ENCODE measurements at places on chromosomes 3 and 15.

DNA sequence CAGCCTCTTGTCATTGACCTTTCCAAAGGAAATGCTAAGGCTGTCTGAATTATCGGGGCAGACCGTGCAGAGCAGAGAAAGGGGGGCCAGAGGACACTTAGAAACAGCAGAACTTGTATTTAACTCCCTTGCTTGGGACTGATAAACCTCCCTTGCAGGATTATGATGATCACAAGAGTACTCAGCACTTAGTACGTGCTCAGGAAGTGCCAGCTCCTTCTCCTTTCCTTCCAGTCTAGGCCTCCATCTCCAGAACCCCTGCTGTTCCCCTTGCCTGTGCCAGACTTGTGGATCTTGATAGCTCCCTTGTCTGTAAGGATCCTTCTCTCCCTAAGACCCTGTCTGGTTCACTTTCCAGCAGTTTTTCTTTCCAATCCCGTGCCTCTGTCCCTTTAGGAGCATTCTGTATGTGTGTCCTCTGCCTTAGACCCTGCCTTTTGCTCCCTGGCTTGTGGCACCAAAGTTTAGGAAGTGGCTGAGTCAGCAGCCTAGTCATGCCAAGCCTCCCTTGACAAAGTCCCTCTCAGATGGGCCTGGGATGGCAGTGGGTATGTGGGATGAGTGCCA is 747 bp downstream of the SORD start:
- no peak for DNase-seq

DNA sequence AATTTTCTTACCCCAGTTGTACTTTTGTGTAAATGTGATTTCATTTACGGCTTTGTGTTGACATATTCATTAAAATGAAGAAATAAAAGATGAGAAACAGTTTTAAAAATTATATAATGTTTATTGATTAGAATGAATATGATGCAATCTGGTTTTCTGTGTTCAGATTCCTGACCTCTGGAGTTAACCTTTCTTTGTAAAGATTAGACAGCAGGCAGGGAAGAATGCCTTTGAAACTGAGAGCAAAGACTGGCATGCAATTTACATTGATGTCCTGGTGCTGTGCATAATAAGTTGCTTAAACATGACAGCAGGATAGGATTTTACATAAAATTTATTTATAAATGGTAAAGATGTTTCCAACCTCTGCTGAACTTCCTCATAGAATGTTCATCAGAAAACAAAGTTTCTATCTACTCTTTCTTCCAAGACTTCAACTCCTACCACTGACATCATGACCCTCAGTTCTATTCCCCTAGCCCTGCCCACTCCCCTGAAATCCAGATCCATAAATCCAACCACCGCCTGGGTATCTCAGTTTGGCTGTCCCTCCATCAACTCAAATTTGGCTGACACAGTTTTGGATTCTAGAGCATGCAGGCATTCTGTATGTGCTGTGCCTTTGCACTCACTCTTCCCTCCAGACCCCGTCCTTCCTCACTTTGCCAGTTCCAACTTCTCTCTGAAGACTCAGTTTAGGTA is 1.7 kb downstream of the HGD start:
- DNase-seq, result no peak

DNA sequence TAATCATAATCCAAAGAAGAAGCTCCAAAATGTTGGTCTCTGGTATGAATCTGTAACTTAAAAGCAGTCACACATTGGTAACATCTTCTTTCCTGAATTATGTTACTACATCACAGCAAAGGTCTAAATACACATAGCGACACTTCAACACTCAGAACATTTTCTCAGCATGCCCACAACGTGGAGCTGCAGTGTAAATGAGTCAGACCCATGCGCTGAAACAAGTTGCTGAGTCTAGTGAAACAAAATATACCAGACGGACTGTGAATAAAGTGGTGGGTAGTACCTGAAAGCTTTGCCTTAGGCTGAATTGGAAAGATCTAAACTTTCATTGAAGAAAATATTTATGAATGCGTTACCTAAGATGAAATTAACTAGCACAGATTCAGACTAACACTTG is 33.2 kb upstream of the GOLGA8B start:
- DNase-seq, result no peak

GRCh38 chr15:98754657-98755022 is 106.3 kb downstream of the IGF1R start:
- DNase-seq, result no peak

- DNase-seq, result no peak
Observed at GRCh38 chr3:119331661-119332060, 37.5 kb downstream of the ARHGAP31 start.

- DNase-seq, result peak; percentile 55
Observed at GRCh38 chr3:120561251-120562045, 34.7 kb upstream of the NDUFB4 start.

- DNase-seq, result no peak
Observed at GRCh38 chr3:169218314-169218983, 445.1 kb downstream of the MECOM start.

GRCh38 chr3:185979721-185980121 is 41.9 kb upstream of the TRA2B start:
- no peak for DNase-seq

DNA sequence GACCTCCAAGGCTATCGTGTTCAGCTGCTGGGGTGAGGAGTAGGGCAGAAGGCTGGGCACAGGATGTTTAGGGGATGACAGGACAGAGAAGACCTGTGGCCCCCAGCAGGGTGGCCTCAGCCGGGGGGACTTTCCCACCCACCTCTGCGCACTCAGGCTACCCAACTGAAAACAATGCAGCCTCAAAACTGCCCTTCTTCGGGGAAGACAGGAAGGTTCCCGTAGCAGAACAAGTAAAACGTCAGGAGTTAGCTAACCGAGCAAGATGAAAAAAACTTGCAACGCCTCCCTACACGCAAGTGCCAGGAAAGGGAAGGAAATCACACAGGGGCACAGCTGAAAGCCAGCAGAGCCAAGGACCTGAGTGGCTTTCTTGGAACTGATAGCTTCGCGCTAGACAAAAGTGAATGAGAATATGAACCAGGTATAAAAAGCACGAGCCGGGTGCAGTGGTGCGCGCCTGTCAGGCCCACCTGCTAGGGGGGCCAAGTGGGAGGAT is 38.4 kb upstream of the FURIN start:
- no peak for DNase-seq

- no peak for DNase-seq
Observed at GRCh38 chr3:105355408-105356061, 11.2 kb upstream of the ALCAM start.

GRCh38 chr15:101275018-101275417 is 2.3 kb downstream of the SELENOS start:
- DNase-seq, result no peak

GRCh38 chr15:69132977-69133861 is 27.2 kb upstream of the GLCE start:
- no peak for DNase-seq

- no peak for DNase-seq
Observed at GRCh38 chr15:60020736-60021135, 16.6 kb downstream of the FOXB1 start.

- DNase-seq, result no peak
Observed at GRCh38 chr3:46006238-46007032, 10.8 kb upstream of the FYCO1 start.

- DNase-seq, result no peak
Observed at GRCh38 chr15:33200903-33201302, 6.4 kb upstream of the FMN1 start.

DNA sequence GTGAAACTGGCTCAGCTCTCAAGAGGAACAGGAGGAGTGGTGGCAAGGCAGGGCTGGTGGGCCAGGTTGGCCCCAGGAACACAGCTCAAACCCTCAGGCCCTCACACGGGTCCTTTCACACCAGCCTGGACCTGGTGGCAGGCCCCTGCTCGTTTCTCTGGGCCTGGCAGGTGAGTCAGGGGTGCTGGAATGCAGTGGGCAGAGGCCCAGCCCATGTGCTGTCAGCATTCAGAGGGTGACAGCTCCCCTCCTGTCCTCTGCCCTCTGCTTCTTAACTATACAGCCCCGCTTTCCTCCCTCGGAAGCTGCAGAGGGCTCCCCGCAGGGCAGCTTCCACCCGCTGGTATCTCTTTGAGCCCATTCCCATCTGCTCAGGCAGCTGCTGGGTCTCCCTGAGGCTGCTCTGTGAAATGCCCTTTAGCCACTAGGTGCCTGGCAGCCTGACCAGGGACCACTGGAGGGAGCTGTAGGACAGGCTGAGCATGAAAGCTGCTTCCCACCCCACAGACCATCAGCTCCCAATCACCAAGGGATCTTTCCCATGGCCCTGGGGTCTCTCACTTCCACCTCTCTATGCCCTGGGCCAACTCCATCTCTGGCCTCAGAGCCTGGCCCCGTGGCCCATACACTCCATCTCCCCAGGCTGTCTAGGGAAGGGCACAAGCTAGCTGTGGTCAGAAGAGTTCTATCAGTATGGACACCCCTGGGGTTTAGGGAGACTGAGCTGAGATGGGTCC is 24.8 kb downstream of the SHF start:
- no peak for DNase-seq

- DNase-seq, result no peak
Observed at GRCh38 chr3:23490459-23490858, 287.3 kb downstream of the UBE2E2 start.

GRCh38 chr3:37688756-37689155 is 172.9 kb upstream of the CTDSPL start:
- DNase-seq, result no peak

GRCh38 chr3:4492208-4493013 is 737 bp upstream of the ITPR1 start:
- DNase-seq, result peak; percentile 49

DNA sequence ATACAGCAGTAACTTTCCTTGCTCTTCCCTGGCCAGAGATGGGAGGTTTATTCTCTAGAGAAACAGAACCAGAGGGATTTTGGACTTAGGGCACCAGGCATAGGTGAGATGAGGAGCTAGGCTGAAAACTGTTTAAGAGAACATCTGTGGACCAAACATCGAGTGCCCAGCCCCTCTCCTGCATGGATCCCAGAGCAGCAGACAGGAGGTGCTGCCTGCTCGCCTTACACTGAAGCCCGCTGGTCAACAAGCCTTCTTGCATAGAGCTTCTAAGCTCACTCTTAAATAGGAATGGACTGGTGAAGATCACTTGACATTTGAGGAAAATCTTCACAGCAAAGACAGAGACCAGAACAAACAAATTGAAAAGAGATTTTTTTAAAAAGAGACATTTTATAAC is 41.2 kb downstream of the PARP15 start:
- no peak for DNase-seq

DNA sequence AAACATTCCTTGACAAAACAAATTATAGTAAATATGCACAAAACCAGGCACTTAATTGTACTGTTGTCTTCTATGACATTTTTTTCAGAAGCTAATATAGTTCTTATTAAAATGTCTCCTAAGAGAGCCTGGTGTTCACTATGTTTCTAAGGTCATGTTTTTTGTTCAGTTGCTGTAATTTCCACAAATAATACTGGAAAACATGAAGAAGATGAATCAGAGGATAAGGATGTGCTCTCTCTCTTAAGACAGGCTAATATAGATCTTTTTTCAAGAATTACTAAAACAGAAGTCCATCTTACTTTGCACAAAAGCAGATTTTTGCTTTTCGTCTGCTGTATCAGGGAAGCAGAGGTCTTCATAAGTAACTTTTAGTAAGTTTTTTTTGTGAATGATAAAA is 823.0 kb upstream of the NECTIN3 start:
- no peak for DNase-seq

DNA sequence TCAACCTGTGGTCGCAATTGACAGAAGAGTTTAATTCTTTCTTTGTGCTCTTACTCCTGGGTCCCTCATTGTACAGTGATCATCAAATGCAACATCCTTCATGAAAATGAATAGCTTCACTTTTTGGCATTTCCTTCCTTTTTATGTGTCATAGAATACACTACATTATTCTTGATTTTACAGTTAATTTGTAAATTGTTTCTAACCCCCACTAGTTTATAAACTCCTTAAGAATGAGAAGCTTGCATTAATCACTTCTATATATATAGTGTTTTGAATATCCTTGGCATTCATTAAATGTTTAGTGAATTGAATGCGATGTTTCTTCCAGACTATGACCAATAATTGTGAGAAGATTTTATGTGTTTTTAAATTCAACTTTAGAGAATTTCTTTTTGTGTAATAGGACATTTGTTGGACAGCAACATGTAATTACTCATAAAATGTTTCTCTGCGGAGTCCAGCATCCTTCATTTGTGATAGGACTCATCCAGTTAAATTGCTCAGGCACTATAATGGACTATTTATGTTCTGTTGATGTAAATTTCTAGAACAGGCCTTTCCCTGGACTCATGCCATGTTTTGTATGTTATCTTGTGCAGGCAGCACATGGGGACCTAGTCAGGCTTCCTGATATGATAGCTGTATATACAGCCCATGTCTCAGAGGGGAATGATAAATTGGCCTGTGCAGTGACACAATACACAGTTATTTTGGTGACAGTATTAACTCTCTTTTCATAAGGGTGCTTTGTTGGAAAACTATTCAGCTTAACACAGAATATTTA is 51.3 kb downstream of the MBNL1 start:
- DNase-seq, result no peak

- DNase-seq, result no peak
Observed at GRCh38 chr15:74664028-74664616, 31.7 kb downstream of the EDC3 start.

DNA sequence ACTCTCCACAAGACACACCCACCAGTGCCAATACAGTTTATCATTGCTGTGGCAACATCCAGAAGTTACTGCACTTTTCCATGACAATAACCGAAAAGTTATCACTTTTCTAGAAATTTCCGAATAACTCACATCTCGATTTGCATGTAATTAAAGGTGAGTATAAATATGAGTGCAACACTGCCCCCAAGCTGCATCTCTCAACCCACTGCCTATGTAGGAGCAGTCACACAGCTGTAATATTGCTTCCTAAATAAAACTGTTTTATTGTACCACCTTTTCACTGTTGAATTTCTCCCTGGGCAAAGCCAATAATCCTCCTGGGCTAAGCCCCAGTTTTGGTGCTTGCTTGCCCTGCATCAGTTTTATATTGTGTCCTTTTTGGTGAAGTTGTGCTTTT is 601.0 kb upstream of the EPHA6 start:
- DNase-seq, result no peak

DNA sequence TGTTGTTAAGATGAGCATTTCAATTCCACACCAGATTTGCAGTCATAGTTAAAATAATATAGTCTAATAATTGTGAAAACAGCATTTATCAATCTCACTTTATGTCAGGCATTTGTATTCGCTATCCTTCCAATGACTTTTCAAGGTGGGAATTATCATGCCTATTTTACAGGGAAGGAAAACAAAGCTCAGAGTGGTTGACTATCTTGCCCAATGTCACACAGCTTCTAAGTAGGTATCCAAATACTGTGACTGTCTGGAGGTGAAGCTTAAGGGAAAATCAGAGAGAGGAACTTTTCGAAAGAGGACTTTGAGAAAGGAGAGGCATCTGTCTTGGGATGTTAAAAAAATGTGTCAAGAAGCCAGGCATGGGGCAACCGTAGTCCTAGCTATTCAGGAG is 443.1 kb downstream of the FOXP1 start:
- DNase-seq, result no peak
